ENCODE measurements at places on chromosomes 12 and 14.

- no peaks in the 10 kb centered on the region for H3K36me3 ChIP-seq
- no peaks in the 10 kb centered on the region for H3K4me1 ChIP-seq
- no peaks in the 10 kb centered on the region for H3K27me3 ChIP-seq
- DNase-seq: no peak
- H3K4me3 ChIP-seq: no peak overlapping the region
- no peak overlapping the region for H3K27ac ChIP-seq
Measured at GRCh38 chr12:67107751-67108269, 161.3 kb upstream of the CAND1 start.

DNA sequence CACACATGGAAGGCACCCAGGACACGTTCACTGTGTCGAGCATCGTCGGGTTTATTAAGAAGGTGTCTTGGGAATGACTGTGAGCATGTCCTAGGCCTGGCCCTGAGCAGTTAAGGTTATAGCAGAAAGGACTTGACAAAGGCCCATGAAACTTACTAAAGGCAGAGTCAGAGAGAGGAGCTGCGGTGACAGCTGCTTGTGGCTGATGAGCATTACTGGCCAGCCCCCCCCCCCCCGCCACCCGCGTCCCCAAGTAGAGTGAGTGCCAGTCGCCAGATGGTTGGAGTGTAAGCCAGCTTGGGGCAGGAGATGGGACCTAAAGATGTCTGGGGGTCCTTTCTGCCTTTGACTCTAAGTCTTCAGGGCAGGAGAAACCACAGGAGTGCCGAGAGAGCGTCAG, 169.9 kb downstream of the TSPAN9 start:
- no peaks in the 10 kb centered on the region for H3K4me1 ChIP-seq
- H3K36me3 ChIP-seq: no peaks in the 10 kb centered on the region
- no peaks in the 10 kb centered on the region for H3K27me3 ChIP-seq
- no peak overlapping the region for H3K27ac ChIP-seq
- no peak for DNase-seq
- no peak overlapping the region for H3K4me3 ChIP-seq

DNA sequence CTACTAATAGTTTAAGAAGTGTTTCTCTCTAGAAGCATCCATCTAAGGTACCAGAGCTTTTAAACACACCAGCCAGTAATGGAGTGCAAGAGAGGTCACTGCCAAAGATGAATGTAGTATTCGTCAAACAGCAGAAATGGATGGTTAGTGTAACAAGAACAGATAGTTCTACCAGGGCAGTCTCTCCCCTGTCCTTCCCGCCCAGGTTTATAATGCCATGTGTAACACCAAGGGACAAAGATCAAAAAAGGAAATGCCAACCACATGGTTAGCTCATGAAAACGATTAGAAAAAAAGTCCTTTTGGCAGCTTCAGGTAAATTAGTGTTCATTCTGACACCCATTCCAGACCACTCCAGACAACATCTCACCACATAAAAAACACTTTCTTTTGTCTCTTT, 100.9 kb downstream of the RPS29 start:
- H3K4me3 ChIP-seq: no peak overlapping the region
- no peaks in the 10 kb centered on the region for H3K4me1 ChIP-seq

- peaks cover 6% of the 10 kb centered on the region for H3K4me1 ChIP-seq
- H3K27me3 ChIP-seq: no peaks in the 10 kb centered on the region
- H3K4me3 ChIP-seq: no peak overlapping the region
- H3K27ac ChIP-seq: no peak overlapping the region
- DNase-seq: no peak
Measured at GRCh38 chr12:32451816-32452215, 52.5 kb downstream of the FGD4 start.

DNA sequence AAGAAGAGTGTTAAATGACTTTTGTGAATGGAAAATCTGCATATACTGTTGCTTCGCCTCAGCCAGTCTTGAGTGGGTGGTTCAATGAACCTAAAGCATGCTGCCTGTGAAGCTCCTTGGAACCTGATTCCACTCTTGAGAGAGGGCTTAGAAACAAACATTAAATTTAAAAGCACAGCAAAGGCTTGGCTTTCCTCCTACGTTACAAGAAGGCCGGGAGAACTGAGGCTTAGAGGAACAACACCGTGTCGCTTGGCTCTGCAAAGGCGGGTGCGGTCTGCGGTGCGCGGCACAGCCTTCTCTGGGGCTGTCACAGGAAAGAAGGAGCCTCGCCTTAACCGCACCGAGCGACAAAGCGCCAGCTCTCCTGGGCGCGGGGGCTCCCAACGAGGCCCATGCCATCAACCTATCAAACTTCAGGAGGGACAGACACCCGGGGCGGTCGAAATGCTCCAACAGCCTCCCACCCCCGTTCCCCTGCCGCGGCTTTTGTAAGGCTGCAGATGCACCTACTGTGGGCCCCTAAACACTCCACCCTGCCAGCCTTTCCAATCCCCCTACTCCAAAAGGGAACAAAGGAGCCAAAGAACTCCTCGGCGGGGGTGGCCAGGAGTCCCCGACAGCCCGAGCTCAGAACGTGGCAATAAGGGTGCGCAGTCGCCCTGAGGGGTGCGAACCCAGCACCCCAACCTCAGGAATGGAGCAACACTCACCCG, 729 bp downstream of the OSBPL8 start:
- H3K27ac ChIP-seq: peak overlapping the region; percentile 79

- no peak overlapping the region for H3K4me3 ChIP-seq
- H3K27ac ChIP-seq: no peak overlapping the region
- no peaks in the 10 kb centered on the region for H3K4me1 ChIP-seq
- DNase-seq: no peak
- no peaks in the 10 kb centered on the region for H3K27me3 ChIP-seq
Measured at GRCh38 chr14:37546621-37547447, 48.2 kb downstream of the FOXA1 start.

DNA sequence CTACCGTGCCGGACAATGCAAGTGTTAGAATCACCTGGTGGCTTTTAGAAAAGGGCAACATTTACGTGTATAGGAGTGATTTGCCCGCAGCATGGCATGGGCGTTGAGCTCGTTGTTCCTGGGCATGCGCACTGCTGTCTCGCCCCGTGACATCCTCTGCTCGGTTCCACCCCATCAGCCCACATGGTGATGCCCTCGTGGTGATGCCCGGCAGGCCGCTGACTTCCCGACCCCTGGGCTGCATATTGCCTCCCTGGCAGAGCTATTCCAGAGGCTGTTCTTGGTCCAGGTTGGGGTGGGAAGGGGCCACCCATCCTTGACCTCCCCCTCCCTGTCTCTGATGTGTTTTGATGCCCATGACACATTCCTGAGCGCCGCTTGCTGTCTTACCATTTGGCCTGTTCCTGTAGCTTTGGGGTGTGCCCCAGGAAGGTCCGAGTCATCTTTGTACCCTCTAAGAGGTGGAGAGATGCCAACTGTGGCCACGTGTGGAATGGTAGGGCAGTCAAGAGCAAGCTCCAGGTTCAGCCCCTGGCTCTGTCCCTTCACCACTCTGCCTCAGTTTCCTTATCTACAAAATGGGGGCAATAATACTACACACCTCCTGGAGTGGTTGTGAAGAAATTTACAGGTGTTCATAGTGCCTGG, 4.8 kb downstream of the HIP1R start:
- no peaks in the 10 kb centered on the region for H3K36me3 ChIP-seq
- peaks cover 2% of the 10 kb centered on the region for H3K4me1 ChIP-seq
- no peak overlapping the region for H3K27ac ChIP-seq
- H3K4me3 ChIP-seq: no peak overlapping the region
- peaks cover 20% of the 10 kb centered on the region for H3K27me3 ChIP-seq
- DNase-seq: no peak

DNA sequence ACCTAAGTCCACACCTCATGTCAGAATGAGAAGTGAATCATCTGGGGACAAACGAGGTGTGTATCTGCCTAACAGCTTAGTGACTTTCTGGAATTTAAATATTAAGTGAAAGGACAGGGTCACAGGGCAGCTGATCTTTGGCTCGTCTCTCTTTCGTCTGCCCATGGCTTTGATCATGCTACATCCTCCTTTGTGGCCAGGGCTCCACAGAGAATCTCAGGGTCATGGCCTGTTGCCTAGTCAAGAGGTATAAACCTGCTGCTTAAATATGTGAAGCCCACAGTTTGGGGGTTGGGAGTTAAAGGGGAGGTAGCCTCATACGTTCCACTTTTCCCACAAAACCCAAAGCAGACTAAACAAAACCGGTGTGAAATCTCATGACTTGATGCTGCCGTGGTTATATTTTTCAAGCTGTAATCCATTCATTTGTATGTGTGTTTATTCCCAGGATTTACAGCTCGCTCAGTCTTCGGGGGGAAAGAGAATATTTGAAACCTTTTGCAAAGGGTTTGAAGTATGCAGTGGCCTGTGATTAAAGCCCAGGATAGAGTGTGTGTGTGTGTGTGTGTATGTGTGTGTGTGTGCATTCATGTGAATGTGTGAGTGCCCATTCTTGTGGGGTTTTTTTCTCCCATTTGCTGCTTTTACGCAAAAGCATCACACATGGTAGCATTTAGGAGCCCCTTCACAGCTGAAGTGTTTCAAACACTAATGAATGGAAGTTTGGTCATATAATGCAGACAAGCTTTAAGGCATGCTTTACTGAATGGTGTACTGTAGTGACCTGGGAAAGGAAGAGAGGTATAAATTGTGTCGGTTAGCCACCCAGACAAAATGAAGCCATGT, 137.1 kb downstream of the HMGA2 start:
- H3K27me3 ChIP-seq: no peaks in the 10 kb centered on the region
- no peak overlapping the region for H3K4me3 ChIP-seq
- no peak overlapping the region for H3K27ac ChIP-seq
- DNase-seq: no peak
- no peaks in the 10 kb centered on the region for H3K36me3 ChIP-seq

DNA sequence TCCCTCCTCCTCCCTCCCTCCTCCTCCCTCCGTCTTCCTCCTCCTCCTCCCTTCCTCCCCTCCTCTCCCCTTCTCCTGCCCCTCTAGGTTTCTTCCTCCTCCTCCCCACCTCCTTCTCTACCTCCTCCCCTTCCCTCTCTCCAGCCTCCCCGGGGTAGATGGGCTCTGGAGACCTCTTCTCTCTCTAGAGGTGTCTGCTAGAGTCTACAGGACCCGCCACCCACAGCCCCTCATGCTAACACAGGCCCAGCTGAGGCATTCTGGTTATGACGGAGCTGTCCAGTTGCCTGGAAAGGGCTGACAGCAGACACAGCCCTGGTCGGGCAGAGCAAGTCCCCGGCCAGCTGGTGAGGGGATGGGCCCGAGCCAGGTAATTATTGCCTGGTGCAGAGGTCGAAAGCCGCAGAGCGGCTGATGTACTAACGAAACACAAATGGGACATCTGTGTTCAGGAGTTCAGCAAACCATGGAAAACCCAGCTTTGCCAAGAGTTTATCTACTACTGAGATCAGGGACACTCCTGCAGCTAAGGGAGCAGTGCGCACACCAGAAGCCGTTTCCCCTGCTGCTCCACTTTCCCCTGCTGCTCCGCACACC, 96.2 kb downstream of the PAPOLA start:
- no peaks in the 10 kb centered on the region for H3K4me1 ChIP-seq
- no peak for DNase-seq
- H3K27ac ChIP-seq: no peak overlapping the region
- peaks cover under 1% of the 10 kb centered on the region for H3K27me3 ChIP-seq

GRCh38 chr12:55906056-55906455, 21.6 kb downstream of the PYM1 start:
- H3K36me3 ChIP-seq: peaks cover 19% of the 10 kb centered on the region
- no peak overlapping the region for H3K27ac ChIP-seq
- no peaks in the 10 kb centered on the region for H3K4me1 ChIP-seq
- no peak for DNase-seq
- no peaks in the 10 kb centered on the region for H3K27me3 ChIP-seq

GRCh38 chr14:93263416-93263815, 56.4 kb downstream of the UBR7 start:
- no peak for DNase-seq
- no peaks in the 10 kb centered on the region for H3K27me3 ChIP-seq
- no peak overlapping the region for H3K4me3 ChIP-seq
- no peaks in the 10 kb centered on the region for H3K4me1 ChIP-seq

DNA sequence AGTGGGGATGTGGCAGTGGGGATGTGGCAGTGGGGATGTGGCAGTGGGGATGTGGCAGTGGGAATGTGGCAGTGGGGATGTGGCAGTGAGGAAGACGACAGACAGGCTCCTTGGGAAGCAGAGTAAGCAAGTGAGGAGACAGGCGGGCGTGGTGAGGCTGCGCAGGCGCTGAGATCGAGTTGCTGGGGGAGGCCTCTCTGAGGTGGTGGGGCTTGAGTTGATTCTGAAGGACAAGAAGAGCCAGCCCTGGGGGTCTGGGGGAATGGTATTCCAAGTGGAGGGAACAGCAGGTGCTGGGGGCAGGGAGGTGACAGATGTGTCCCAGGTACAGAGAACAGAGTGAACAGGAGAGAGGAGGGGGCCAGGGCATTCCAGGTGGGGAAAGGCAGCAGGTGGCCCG, 33.8 kb upstream of the TSPAN9 start:
- H3K4me3 ChIP-seq: no peak overlapping the region
- H3K27ac ChIP-seq: no peak overlapping the region
- no peak for DNase-seq
- peaks cover 5% of the 10 kb centered on the region for H3K4me1 ChIP-seq
- no peaks in the 10 kb centered on the region for H3K27me3 ChIP-seq
- peaks cover 10% of the 10 kb centered on the region for H3K36me3 ChIP-seq

DNA sequence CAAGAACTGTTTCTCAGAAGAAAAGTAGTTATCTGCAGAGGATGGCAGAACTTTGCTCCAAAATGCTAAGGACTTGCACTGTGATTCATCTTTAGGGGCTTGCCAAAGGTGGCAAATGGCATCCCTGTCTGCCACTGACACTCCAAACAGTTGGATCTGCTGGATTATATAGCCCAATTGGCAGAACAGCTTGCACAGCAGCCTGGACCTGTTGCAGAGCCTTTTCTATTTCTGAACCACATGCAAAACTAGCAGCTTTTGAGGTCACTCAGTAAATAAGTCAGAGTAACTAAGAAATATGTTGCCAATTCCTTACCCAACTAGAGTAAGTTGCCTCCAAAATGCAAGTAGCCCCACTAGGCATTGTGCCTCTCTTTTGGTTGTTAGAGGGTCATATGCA, 397.5 kb upstream of the NOVA1 start:
- no peak overlapping the region for H3K4me3 ChIP-seq
- no peaks in the 10 kb centered on the region for H3K36me3 ChIP-seq
- H3K4me1 ChIP-seq: no peaks in the 10 kb centered on the region
- no peak for DNase-seq

DNA sequence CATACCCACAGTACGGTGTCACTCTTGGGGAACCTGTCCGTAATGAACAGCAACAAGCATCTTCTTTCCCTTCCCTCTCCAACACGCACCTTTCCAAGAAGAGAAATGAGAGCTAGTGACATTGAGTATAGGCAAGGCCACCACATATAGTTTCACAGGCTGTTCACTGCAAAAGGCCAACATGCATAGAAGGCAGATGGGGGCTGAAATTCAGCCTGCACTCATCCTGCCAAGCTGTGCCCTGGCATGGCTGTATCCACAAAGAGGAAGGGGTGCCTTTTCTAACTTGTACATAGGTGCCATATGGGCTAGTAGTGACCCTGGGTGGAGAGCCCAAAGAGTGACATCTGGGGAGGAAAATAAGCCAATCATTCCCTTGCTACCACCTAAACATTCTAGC, 169.6 kb downstream of the ZFP36L1 start:
- DNase-seq: no peak
- no peak overlapping the region for H3K27ac ChIP-seq
- H3K36me3 ChIP-seq: no peaks in the 10 kb centered on the region
- no peak overlapping the region for H3K4me3 ChIP-seq
- H3K27me3 ChIP-seq: no peaks in the 10 kb centered on the region

GRCh38 chr12:115008929-115009328, 325.0 kb upstream of the TBX3 start:
- no peaks in the 10 kb centered on the region for H3K36me3 ChIP-seq
- no peak overlapping the region for H3K27ac ChIP-seq
- DNase-seq: no peak
- no peak overlapping the region for H3K4me3 ChIP-seq
- no peaks in the 10 kb centered on the region for H3K4me1 ChIP-seq
